ENCODE measurements at places on chromosomes 6 and 20. TPM values are rescaled to one million over a fixed set of nuclear protein-coding genes. Genes with fewer than 3 reads are reported as not detected.

TNF gene
- total RNA-seq: 0.42 TPM

GRCh38 chr20:12989586-12990115 is 19.1 kb upstream of the SPTLC3 start:
- DNase-seq: no peak

GRCh38 chr6:85484948-85485347 is 35.1 kb downstream of the NT5E start:
- no peak for DNase-seq

DNA sequence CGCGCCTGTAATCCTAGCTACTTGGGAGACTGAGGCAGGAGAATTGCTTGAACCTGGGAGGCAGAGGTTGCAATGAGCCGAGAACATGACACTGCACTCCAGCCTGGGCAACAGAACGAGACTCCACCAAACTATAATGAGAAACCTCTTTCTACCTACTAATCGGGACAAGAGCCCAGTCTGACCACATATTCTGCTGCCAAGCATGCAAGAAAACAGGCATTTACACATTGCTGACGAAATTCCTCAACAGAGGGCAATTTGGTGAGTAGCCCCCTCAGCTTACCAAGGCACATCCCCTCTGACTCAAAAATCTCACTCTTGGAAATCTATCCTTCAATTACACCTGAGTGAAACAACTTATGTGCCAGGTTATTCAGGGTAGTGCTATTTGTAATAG is 81.2 kb downstream of the SLC23A2 start:
- no peak for DNase-seq
